Stimulated activated CD8-positive, alpha-beta memory T cell treated with anti-CD3 and anti-CD28 coated beads, Interleukin-4, amount 100 ng/mL, for 1 hour (primary cell): ENCODE measurements at places on chromosomes 13 and 19.

GRCh38 chr13:99257291-99257690 is 888 bp downstream of the GPR18 start:
- DNase-seq = no peak

- DNase-seq = no peak
Observed at GRCh38 chr13:27634231-27634630, 12.5 kb downstream of the POLR1D start.

DNA sequence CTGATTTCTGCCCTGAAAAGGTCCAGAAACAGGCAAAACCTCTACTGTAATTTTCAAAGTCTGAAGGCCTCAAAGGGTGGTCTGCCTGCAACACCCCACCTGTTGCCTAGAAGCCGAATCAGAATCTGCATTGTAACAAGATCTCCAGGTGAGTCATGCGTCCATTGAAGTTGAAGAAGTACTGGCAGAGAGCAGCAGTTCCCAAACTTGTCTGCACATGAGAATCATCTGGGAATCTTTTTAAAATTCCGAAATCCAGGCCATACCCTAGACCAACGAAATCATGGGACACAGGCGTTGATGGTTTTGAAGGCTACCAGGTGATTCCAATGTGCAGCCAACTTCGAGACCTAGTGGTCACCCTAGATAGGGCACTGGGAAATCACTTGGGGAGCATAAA is 16.0 kb upstream of the CLN5 start:
- no peak for DNase-seq

GRCh38 chr13:109271555-109272541 is 514.5 kb downstream of the IRS2 start:
- no peak for DNase-seq

GRCh38 chr19:33235996-33236350 is 10.3 kb upstream of the SLC7A10 start:
- no peak for DNase-seq

DNA sequence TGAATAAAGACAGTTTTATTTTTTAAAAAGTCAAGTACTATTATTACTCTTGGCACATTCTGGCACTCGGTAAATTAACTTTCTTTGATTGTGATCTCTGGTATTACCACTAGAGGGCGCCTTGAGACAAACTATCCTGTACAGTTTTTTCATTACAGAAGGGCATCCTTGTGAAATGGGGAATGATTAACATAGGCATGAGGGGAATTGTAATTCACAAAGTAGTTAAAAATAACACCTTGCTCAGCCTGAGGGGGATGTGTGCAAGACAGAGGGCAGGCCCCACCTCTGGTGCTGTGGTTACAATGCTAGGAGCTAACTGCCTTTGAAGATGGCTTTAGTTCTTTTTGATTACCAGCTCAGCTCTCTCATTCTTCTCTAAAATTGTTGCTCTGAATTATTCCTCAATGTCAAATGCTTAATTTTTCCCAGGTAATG is 24.2 kb upstream of the C1QTNF9B start:
- DNase-seq = no peak

DNA sequence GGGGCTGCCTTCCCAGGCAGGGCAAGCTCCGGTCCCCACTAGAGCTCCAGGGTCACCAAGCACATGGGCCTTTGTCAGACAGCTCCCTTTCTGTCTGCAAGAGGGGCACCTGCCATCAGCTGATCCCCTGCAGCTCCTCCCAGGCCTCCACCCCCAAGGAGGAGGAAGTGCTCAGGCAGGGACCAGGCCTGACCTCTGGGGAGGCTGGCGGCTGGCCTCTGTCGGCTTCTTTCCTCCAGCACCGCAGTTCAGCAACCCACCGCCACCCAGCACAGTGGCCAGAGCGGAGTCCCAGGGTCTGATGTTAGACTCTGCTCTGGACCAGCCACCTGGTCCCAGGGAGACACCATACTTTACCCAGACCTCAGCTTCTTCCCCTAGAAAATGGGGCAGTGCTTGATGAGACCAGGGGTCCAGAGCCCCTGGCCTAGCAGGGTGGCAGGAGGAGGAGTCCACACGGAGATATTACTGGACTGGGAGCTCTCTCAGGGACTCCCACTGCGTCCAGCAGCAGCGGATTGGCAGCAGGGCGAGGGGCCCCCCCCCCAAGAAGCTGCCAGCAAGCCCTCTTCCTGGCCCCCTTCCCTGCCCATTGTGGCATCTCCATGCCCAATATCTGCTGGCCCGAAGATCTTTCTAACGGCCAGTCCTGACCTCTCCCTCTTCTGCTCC is 24.1 kb downstream of the NKPD1 start:
- no peak for DNase-seq

GRCh38 chr19:49390929-49391359 is 2.9 kb downstream of the KASH5 start:
- no peak for DNase-seq

DNA sequence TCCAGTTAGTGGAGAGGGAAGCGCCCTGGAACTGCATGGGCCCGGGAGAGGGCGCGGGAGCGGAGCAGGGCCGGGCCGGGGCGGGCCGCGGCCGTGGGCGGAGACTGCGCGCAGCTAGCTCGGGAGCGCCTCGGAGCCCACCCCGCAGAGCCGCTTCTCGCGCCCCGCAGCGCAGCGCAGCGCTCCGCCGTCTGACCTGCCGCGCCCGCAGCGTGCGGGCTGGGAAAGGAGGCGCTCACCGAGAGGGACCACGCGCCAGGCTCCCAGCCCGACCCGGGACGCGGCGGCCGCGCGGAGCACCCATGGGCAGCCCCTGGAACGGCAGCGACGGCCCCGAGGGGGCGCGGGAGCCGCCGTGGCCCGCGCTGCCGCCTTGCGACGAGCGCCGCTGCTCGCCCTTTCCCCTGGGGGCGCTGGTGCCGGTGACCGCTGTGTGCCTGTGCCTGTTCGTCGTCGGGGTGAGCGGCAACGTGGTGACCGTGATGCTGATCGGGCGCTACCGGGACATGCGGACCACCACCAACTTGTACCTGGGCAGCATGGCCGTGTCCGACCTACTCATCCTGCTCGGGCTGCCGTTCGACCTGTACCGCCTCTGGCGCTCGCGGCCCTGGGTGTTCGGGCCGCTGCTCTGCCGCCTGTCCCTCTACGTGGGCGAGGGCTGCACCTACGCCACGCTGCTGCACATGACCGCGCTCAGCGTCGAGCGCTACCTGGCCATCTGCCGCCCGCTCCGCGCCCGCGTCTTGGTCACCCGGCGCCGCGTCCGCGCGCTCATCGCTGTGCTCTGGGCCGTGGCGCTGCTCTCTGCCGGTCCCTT is at the start of gene MLNR:
TSS of gene MLNR (plus strand) at position 303 of the 820 bp plus-strand sequence. CDS start at position 303, 0 bp downstream.
- DNase-seq = no peak

- no peak for DNase-seq
Observed at GRCh38 chr13:37068962-37069361, 9.5 kb upstream of the SUPT20H start.

DNA sequence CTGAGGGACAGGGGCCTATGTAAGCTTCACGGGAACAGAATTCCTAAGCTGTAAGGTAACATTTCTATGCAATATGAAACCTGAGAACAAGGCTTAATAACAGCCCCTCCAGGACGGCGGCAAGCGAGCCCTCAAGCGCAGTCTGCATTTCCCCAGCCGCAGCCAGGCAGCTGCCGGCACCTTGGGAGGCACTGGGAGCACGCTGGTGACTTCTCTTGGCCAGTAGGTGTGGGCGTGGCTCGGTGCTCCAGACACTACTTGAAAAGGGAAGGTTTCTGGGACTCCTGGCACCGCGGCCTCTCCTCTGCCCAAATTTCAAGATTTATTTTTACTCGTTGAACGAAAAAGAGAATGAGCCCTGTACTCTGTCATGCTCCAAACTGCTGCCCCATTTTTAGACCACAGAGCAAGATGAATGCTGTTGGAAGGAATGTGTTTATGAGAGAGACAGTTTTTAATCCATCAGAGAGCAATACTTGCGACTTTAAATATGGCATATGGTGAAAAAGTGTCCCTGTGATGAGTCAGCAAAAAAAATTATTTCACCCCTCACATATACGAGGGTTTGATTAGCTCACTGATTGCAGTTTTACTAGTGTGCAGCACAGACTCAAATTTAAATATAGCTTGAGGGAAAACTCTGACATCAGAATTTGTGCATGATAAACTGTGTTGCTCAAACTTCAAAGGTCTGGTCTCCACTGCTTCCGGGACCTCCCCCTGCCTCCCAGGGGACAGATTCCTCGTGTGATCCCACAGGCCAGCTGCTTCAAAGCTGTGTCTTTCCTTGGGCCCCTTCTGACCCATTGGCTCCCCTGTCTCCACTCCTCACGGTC is 81.2 kb downstream of the COL4A2 start:
- no peak for DNase-seq

DNA sequence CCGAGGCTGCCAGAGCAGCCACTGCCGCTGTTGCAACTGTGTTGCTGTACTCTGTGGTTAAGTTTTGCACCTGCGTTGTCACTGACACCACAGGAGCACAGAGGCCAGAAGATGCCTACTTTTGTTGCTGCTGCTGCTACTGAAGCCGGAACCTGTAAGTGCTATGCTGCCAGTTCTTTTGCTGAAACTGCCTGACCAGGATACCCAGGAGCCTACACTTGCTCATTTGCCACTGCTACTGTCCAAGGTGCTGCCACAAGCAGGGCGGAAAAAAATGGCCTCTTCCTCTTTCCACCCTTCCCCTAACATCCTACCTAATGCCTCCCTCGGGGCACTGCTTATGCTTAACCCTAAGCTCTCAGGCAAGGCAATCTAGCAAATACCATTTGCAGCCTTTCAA is 29.0 kb upstream of the NBEA start:
- no peak for DNase-seq

DNA sequence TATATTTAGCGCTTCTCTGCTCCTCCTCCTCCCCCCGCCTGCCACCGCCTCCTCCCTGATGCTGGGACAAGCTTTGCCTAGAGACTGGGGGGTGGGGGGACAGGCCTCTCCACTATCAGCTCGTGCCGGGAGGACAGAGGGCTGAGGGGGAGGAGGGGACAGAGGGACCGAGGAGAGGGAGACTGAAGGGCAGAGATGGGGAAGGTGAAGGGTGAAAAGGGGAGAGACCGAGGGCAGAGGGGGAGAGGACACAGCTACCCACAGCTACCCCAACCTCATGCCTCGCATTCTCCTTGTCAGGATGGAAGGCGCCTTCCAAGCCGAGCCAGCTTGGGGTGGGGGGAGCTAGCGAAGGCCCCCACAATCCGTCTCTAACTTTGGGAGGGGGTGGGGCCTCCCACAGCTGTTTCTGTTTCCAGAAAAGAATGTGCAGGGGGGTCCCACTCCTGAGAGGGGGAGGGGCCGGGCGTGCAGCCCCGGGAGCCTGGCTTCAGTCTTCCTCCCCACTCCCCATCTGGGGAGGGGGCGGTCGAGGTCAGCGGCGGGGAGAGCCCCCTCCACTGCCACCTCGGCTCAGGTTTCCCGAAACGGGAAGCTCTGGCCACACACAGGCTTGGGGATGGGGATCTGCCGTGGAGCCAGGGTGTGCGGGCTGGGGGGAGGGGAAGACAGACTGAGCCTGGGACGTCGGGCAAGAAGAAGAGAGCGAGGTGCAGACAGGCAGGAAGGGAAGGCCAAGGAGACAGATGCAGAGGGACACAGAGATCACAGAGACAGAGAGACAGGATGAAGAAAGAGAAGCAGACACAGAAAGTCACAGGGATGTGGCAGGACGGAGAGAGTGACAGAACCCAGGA is 1.6 kb downstream of the DACT3 start:
- DNase-seq = no peak

- no peak for DNase-seq
Observed at GRCh38 chr13:93244141-93244917, 17.7 kb downstream of the GPC6 start.

DNA sequence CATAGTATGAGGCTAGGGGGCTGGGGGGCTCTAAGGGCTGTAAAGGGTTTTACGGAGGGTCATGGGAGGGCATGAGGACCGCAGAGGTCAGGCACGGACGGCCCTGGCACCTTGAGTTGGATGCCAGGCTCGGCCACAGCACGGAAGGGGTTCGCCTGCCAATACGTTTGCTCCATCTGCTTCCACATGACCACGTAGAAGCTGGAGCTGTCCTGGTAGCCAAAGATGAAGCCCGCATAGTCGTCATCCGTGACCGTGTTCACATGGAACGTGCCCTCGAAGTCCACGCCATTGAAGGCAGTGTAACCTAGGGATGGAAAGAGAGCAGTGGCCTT is 6.4 kb downstream of the COMP start:
- no peak for DNase-seq

- DNase-seq = peak; percentile 52
Observed at GRCh38 chr19:1445185-1445931, 4.6 kb upstream of the APC2 start.

GRCh38 chr13:24192057-24192810 is 31.7 kb downstream of the SPATA13 start:
- DNase-seq = no peak

GRCh38 chr13:43354153-43354945 is 331.0 kb downstream of the DNAJC15 start:
- no peak for DNase-seq

DNA sequence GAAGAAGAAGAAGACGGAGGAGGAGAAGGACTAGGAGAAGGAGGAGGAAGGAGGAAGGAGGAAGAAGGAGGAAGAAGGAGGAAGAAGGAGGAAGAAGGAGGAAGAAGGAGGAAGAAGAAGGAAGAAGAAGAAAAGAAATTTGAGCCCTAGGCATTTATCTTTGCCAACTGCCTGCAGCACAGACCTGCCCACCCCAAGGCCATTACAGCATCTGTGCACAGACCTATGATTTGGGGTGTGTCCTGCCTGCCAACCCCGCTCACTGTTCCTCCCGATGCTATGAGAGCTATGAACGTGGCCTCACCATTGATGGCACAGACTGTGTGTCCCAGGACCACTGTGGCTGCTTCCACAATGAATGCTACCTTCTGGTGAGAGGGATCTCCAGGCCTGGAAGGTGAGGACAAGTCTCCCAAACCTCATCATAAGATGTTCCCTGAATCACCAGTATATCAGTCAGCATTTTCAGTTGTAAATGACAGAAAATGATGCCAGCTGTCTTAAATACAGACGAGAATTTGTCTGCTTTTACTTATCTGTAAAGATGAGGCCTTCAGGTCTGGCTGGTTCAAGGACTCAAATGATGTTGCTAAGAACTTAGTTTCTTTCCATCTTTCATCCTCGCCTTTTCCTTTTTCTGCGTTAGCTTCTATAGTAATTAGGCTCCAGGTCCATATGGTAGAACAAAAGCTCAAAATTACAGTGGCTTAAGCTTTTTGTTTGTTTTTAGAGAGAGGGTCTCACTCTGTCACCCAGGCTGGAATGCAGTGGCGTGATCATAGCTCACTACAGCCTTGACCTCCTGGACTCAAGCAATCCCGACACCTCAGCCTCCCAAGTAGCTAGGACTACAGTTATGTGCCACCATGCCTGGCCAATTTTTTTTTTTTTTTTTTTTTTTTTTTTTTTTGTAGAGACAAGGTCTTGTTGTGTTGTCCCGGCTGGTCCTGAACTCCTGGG is 3.9 kb upstream of the SDHAF1 start:
- DNase-seq = no peak

GRCh38 chr13:56457535-56458190 is 683.1 kb upstream of the PRR20A start:
- DNase-seq = no peak

- DNase-seq = no peak
Observed at GRCh38 chr13:67094078-67094477, 136.1 kb downstream of the PCDH9 start.

GRCh38 chr19:8320564-8321066 is 560 bp downstream of the NDUFA7 start:
- no peak for DNase-seq

GRCh38 chr19:14843578-14843977 is 5.1 kb downstream of the OR7A10 start:
- DNase-seq = no peak
